SJSA1 (cell line): ENCODE measurements at places on chromosomes 6 and 20. TPM values are rescaled to one million over a fixed set of nuclear protein-coding genes. Genes with fewer than 3 reads are reported as not detected.

Gene BCAS4
- 4.6 and 17.9 TPM in 2 replicates for total RNA-seq

Gene OXT
- total RNA-seq, result not detected in 2 replicates

DNA sequence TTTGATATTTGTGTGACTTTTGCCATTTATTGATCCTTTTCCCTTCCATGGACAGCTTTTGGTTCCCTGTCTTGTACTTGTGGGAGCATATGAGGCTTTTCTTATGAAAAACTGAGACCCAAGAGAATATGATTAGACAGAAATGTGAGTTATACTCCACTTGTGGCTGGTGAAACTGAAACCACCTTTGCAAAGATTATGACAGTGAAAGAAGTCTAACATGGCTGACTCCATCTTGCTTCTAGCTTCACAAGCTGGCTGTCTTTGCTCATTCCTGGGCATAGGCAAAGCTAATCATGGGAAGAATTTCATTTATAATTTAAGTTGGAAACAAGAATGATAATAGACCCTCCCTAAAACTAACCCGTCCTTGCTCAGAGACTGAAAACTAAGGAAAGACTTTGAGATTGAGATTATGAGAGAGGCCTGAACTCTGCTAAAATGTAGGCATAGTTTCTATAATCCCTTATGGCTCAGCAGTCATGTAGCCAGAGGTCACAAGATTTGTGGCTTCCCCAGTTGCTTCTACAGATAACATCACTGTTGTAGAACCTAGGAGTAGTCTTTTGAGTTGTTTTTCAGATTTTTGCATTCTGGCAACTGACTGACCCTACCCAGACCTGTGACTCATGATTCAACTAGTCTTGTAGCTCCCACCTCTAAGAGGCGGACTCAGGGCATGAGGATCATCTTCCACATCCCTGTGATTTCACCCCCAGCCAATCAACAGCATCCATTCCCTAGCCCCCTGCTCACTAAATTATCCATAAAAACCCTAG is 50.9 kb upstream of the CD2AP start:
- H3K4me3 ChIP-seq, result no peak overlapping the region
- no peak for DNase-seq
- no peaks in the 10 kb centered on the region for H3K36me3 ChIP-seq

- H3K4me3 ChIP-seq, result no peak overlapping the region
- no peaks in the 10 kb centered on the region for H3K4me1 ChIP-seq
- H3K36me3 ChIP-seq, result no peaks in the 10 kb centered on the region
- DNase-seq, result no peak
- H3K27ac ChIP-seq, result no peak overlapping the region
Observed at GRCh38 chr6:14384175-14384949, 266.8 kb downstream of the CD83 start.

DNA sequence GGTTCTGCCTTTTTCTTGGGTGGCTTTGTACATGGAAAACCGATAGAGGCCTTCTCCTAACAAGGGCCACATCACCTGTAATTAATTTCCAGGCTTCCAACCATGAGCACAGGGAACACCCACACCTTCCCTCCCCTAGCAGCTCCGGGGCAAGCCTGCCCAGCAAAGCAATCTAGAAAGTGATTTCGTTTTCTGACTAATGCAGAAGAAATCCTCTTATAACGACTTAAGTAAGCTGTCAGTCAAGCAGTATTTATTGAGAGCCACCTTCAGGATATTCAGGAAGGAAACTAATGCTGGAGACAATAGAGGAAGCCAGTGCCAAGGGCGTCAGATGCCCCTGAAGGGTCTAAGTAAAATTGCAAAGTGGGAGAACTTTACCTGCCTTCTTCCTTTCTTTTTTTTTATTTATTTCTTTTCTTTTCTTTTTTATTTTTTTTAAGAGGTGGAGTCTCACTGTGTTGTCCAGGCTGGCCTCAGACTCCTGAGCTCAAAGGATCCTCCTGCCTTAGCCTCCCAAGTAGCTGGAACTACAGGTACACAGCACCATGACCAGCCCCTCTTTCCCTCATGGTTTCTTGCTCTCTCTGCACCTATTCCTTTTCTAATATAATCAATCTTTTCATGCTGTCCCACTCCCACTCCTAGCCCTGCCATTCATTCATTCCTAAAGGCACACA is 67.5 kb upstream of the MBOAT1 start:
- H3K4me1 ChIP-seq, result no peaks in the 10 kb centered on the region
- DNase-seq, result no peak
- no peaks in the 10 kb centered on the region for H3K36me3 ChIP-seq
- H3K27me3 ChIP-seq, result no peaks in the 10 kb centered on the region

GRCh38 chr6:42550277-42550676 is 13.6 kb upstream of the UBR2 start:
- H3K4me3 ChIP-seq, result no peak overlapping the region
- no peak overlapping the region for H3K27ac ChIP-seq
- H3K36me3 ChIP-seq, result no peaks in the 10 kb centered on the region
- DNase-seq, result no peak
- H3K4me1 ChIP-seq, result peaks cover 10% of the 10 kb centered on the region

GRCh38 chr6:141552031-141552430 is 580.7 kb upstream of the GJE1 start:
- no peak overlapping the region for H3K27ac ChIP-seq
- H3K4me1 ChIP-seq, result peaks cover 14% of the 10 kb centered on the region
- H3K4me3 ChIP-seq, result no peak overlapping the region
- no peaks in the 10 kb centered on the region for H3K36me3 ChIP-seq
